Progenitor cell of endocrine pancreas (in vitro differentiated cells): ENCODE measurements at places on chromosomes 7 and 10.

GRCh38 chr10:109928475-109928891 lies 5.2 kb upstream of the XPNPEP1 start:
- no peak for DNase-seq

- no peak for DNase-seq
Measured at GRCh38 chr7:62361-63116, 129.8 kb upstream of the FAM20C start.

- DNase-seq, result no peak
Measured at GRCh38 chr10:80137031-80137862, 4.7 kb downstream of the PLAC9 start.

GRCh38 chr7:69839782-69840181 lies 241.5 kb downstream of the AUTS2 start:
- DNase-seq, result no peak

- DNase-seq, result no peak
Measured at GRCh38 chr7:103918631-103919271, 70.7 kb downstream of the RELN start.

DNA sequence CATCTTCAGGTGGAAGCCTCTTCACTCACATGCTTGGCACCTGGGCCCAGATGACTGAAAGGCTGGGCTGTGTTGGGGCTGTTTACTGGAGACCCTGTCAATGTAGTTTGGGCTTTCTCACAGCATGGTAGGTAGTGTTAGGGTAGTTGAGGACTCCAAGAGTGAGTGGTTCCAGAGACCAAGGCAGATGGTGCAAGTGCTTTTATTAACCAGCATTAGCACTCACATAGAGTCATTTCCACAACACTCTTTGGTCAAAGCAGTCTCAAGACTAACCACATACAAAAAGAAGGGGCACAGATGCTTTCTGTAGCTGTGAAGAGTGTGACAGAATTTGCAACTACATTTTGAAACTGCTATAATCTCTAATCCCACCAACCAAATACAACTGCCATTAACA lies 135.0 kb downstream of the RTKN2 start:
- DNase-seq, result no peak

DNA sequence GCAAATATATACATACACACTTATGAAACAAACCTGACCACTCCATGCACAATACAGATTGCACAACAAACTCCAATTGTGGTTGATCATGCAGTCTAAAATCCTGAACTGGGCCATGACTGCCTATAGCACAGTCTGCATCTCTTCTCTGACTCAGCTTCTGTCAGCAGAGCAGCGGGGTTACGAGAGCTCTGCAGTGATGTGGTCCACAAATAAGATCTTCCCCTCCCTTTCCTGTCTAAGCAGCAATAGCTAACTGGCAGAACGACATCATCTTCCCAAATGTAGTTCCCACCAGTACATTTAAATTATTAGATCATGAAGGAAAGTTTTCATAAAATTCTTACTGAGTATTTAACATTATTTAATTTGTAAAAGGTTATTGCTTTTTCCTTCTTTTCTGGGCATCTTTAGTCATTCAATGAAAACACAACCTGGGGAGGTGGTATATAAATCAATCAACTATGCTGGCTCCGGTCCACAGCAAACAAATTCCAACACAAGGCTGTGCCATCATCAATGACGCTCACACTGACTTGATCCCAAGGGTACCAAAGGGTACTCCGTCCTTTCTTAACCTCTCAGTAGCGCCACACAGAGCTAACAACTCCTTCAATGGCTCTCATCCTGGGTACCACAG lies 17.1 kb downstream of the ARHGAP21 start:
- no peak for DNase-seq

- no peak for DNase-seq
Measured at GRCh38 chr7:47043304-47043703, 538.6 kb downstream of the TNS3 start.

- no peak for DNase-seq
Measured at GRCh38 chr7:104267701-104268368, 60.0 kb upstream of the ORC5 start.

DNA sequence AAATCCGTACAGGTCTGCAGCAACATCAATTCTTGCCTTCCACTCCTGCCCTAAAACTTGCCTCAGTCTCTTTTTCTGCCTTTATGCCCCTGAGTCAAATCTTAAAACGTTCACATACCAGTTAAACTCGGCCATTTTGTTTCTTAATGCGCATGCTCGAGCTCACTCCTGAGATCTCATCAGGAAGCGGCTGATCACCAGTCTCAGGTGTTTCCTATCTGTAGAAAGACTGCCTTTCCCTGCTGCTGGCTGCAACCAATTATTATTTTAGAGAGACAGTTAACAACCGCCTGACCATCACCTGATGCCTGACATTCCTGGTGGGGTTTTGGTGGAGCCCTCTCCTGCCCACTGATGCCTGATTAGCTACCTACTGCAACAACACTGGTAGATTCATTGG lies 70.2 kb upstream of the TMEM140 start:
- DNase-seq, result no peak

- DNase-seq, result no peak
Measured at GRCh38 chr7:81692146-81692905, 77.5 kb downstream of the HGF start.
